Dermis blood vessel endothelial cell (primary cell): ENCODE measurements at places on chromosomes 13 and 19. TPM values are rescaled to one million over a fixed set of nuclear protein-coding genes. Genes with fewer than 3 reads are reported as not detected.
A peak's percentile ranks its signal among the peaks of the same experiment; 100 is the strongest.

DNA sequence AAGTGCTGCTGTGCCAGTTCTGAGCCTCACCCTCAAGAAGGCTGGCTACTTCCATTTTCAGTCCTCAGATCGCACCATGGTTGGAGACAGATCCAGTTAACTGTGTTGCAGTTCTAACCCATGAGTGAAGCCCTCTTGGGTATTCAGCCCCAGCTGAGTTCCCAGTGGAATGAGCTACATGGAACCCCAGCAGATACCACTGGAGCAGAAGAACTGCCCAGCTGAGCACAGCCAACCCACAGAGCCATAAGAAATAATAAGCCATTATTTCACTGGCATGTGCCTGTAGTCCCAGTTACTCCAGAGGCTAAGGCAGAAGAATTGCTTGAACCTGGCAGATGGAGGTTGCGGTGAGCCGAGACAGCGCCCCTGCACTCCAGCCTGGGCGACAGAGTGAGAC is 59.9 kb downstream of the LATS2 start:
- DNase-seq: no peak

GRCh38 chr19:13987101-13987890 is 18.8 kb downstream of the RFX1 start:
- DNase-seq: peak; percentile 43

GRCh38 chr19:8655340-8655709 is 24.9 kb downstream of the NFILZ start:
- no peak for DNase-seq

The CEACAM4 gene
- not detected in 2 replicates for total RNA-seq

- no peak for DNase-seq
These were observed 62.6 kb downstream of the ALOX5AP start for GRCh38 chr13:30797847-30798535.

- DNase-seq: no peak
These were observed 1.6 kb upstream of the GAS6 start for GRCh38 chr13:113865427-113865826.

The GIPC3 gene
- 1.1 and 1.2 TPM in 2 replicates for total RNA-seq

The SIGLEC12 gene
- not detected in 2 replicates for total RNA-seq

GRCh38 chr13:78940455-78941130 is 281.6 kb upstream of the OBI1 start:
- DNase-seq: no peak

- no peak for DNase-seq
These were observed 30.1 kb downstream of the CELF5 start for GRCh38 chr19:3254520-3254919.

The ZNF470 gene
- total RNA-seq: 4.1 and 5.2 TPM in 2 replicates

GRCh38 chr19:38877781-38878574 is at the start of gene RINL:
Gene RINL, minus strand, starts transcription at chr19:38878275. Its CDS starts 1,533 bp downstream, at chr19:38876742.
- DNase-seq: peak; percentile 48

- no peak for DNase-seq
These were observed 25.0 kb downstream of the LRCH1 start for GRCh38 chr13:46577696-46578589.

DNA sequence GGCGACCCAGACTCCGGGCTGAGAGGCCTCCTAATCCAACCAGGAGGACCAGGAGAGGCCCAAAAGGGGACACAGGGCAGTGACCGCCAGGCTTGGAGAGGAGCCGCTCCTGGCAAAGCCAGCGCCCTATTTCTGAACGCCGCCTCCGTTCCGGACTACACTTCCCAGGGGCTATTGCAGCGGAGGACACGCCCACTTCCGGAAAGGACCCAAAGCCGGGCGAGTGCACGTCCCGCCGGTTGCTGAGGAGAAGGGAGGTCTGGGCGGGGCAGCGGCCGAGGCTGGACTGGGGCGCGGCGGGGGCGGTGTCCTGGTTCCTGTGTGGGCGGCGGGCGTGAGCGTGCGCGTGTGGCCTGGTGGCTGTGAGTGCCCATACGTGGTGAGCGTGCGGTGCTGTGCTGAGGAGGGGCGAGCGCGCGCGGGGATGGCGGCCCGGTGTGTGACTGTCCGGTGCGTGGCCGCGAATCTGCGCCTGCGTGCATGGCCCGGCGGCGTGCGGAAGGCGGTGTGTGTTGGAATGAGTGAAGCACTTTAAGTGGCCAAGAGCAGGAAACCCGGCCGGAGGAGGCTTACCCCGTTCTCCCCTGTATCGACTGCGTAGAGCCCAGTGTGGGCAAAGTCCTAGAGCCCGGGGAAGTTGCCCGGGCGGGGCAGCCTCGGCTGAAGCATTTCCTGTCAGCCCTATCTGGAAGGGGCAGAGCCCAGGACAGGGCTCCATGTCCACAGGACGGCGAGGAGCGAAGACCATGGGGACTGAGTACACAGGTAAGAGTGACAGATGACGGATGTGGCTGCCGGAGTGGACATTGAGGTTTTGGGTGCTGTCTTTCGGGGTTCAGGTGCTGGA is at the start of gene ZNF470:
Gene ZNF470, plus strand, starts transcription at position 195 of the 847 bp plus-strand sequence. CDS start 2,844 bp downstream, outside the sequence.
- DNase-seq: peak; percentile 93

The SIGLEC10 gene
- total RNA-seq: not detected in 2 replicates

The KCNRG gene
- 4.0 and 12.4 TPM in 2 replicates for total RNA-seq

The SERTAD3 gene
- 14.9 and 25.9 TPM in 2 replicates for total RNA-seq

DNA sequence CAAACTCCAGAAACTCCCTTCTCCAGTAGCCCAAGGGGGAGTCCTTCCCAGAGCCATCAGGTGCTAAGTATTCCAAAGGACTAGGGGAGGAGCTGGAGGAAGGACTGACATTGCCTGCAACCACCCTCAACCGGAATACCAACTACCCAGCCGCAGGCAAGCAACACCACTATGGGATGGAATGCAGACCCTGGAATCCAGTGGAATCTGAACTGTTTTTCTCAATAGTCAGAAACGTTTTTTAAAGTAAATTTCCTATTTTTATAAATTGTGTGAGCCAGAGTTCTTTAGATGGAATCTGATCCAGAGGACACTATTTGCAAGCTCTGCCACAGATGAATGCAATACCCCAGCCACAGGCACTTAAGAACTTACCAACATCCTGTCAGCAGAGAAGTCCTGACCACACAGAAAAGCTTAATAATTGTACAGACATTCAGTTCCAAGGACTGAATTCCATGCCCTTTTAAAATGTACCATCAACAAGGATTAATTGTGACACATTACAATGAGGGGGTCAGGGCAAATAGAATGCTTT is 92.1 kb downstream of the USP12 start:
- no peak for DNase-seq

The OR7C1 gene
- total RNA-seq: not detected in 2 replicates

The FFAR3 gene
- total RNA-seq: under 0.01 TPM in 1 of 2 replicates, not detected in the other

GRCh38 chr19:51320280-51320657 is 8.8 kb downstream of the IGLON5 start:
- no peak for DNase-seq

The IGFL2 gene
- total RNA-seq: not detected in 2 replicates

DNA sequence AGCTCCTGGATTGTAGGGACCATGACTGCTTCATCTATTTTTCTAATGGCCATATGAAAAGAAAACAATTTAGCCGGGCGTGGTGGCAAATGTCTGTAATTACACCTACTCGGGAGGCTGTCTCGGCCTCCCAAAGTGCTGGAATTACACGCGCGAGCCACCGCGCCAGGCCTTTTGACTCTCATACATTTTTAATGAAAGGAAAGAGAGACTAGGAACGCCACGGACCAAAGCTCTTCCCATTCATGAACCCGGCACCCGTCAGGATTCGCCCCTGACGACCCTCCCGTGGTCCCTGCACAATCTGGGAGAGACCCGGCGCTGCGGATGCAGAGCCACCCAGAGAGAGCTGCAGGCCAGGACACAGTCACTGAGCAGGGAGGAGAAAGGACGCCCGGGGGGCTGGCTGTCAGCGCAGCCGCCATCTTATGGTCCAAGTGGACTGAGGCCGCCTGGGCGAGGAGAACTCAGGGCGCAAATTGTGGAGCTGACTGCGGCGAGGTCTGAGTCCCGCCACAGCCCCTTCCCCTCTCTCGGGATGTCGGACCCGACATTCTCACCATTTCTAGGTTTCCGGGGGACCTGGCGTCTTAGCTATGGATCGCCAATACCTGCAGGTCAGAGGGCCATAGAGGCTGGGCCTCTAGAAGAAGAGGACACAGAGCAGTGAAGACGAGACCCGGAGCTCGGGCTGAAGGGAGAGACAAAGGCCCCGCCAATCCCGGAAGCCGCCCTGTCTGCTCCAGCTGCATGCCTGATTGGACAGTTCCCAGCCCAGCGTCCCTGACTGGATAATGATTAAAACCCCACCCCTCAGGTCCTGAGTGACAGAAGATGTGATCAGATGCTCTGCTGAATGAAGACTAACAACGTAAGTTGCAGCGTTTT is at the start of gene ZNF681:
Gene ZNF681, minus strand, starts transcription at position 705 of the 888 bp plus-strand sequence. Its CDS starts 142 bp downstream, at position 563.
- DNase-seq: peak; percentile 90

GRCh38 chr19:29547981-29548380 is 22.2 kb downstream of the VSTM2B start:
- DNase-seq: no peak

- no peak for DNase-seq
These were observed 33.2 kb downstream of the RAB20 start for GRCh38 chr13:110528371-110528770.

The POLR2E gene
- total RNA-seq: 71.5 and 193 TPM in 2 replicates

GRCh38 chr13:22047082-22047784 is 376.4 kb downstream of the FGF9 start:
- no peak for DNase-seq

The TEX26 gene
- not detected in 2 replicates for total RNA-seq

The KLK3 gene
- not detected in 2 replicates for total RNA-seq

The ZNF112 gene
- total RNA-seq: 8.3 and 9.9 TPM in 2 replicates

DNA sequence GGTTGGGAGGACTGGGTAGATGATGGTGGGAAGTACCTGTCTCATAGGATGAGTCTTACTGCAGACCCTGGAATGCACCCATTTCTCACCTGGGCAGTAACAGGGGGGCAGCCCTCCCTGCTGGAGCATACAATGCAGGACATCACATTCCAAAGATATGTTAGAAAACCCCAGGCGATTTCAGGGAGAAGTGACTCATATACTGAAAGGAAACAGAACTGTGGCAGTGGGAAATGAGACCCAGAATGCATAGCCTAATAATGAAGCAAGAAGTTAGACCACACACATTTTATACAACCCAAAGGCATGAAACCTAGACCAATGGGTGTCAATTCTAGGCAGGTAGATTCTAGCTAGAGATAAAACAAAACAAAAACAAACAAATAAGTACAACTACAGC is 402.7 kb downstream of the IRS2 start:
- no peak for DNase-seq

DNA sequence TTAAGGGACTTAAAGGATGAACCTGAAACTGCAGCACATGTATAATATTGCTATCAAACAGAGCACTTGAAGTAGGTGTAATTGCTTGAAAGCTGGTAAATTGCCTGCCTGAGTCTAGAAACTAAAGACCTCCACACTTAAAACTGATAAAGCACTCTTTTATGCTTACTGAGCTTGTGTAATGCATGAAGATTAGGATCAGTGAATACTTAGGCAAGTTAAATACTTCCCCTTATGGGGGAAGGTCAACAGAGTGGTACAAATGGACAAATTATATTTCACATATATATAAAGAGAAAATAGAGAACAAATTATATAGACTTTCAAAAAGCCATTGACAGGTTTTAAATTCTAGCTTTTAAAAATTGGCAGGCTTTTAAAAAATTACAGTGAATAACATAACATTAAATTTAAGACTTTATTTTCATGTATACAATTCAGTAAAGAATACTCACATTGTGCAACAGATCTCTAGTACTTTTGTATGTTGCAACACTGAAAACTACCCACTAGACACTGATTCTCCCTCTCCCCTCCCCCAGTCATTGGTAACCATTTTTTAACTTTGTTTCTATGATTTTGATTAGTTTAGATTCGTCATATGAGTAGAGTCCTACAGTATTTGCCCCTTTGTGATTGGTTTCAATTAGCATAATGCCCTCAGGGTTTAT is 23.9 kb downstream of the PIBF1 start:
- DNase-seq: no peak

DNA sequence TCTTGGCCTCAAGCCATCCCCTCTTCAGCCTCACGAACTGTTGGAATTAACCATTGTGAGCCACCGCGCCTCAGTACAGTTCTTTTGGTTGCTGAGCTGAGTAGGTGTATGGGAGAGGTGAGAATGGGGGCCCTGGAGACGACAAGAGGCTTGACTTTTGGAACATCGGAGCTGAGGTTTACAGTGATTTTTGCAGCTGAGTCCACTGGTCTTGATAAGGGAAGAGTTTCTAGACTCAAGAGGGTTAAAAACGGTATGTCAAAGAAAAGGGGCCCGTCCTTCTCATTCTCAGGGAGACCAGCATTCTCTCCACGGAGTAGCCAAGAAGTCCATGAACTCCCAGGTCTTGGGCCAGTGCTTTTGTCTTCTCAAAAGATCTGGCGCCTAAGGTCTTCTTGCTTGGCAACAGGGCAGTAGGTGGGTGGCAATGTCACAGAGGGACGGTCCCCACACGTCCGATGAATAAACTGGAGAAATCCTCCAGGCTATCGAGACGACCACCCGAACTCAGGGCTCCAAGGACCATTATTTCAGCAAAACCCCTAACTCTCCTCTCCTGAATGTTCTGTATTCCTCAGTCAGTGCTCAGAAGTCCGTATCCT is 6.4 kb upstream of the QTRT1 start:
- no peak for DNase-seq

DNA sequence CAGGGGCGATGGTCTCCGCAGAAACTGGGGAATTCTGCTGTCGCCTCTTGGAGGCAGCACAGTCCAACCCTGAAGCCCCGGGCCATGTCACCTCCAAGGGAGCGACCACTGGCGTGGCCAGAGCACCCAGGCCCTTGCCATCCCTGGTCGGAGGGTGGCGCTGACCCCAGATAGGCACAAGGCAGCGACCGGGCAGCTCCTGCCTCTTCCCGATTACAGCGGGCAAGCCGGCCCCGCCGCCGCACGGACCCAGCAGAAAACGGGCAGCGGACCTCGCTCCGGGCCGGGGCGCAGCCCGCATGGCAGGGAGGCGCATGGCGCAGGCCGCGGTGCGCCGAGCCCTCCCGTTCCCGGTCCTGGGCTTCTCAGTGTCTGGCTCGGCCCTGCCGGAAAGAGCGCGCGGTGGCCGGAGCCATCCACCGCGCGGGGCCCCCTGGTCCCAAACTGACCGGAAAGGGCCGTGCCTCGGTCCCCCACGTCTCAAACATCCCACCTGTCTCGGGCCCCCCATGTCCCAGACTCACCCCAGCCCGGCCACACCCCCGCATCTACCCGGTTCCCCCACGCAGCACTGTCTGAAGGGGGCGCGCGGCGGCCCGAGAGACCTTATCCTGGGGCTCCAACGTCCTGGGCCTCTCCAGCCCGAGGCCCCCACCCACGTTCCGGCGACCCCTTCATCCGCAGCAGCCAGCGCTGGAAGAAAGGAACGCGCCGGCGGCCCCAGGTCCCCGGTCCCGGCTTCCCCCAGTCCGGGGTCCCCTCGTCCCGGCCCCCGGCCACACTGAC is 727 bp downstream of the CERS1 start:
- peak; percentile 66 for DNase-seq

DNA sequence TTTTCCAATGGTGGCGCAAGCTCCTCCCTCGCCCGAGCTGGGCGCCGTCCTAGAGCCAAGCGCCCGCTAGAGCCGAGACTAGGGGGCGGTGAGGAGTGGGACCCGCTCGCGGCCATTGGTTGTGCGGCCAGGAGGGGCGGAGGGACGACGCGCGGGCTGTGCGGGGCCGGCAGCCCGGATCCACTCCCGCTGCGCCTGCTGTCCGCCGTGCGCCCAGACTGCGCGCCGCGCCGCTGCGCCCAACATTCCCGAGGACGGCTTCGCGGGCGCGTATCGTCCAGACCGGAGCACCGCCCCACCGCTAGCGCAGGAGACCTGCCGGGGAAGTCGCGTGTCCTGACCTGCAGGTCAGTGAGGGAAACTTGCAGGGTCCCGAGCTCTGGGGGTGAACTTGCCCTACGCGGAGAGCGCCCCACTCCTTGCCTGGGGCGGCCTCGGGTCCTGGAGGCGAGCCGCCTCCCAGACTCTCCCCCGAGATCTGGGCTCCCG is at the start of gene SERTM1:
Gene SERTM1, plus strand, starts transcription at position 183 of the 489 bp plus-strand sequence. CDS start 21,059 bp downstream, outside the sequence.
- DNase-seq: peak; percentile 14
